Renal cortex interstitium (tissue), 15 donors: ENCODE measurements at places on chromosomes 12 and 14. TPM values are rescaled to one million over a fixed set of nuclear protein-coding genes. Genes with fewer than 3 reads are reported as not detected.

DNA sequence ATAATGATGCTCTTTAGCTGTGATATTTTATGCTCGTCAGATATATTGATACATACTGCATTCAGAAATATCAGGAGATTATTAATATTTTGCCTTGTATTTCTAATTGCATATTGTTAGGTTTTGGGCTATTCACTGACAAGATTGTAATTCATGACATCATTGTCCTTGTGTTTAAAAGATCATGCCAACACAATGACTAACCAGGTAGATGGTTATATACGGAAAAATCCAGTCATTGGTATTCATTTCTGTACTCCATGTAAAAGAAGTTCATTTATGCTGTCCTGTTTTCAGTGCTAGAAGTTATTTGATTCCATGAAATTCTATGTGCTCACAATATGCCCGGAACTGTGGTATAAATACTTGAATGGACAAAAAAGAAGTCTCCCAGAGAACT is 107.5 kb downstream of the KITLG start:
- DNase-seq, result no peak

DNA sequence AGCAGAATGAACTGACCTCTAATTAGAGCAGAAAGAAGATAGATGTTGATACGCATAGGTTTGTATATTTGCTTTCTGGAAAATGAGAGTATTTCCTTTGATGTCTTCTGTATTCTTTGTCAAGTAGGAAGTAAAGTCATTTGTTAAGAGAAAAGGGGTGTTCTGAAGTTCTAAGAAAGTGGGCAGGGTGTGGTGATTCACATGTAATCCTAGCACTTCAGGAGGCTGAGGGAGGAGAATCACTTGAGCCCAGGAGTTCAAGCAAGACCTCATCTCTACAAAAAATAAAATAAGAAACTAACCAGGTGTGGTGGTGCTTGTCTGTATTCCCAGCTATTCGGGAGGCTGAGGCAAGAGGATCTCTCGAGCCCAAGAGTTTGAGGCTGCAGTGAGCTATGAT is 2.8 kb downstream of the RHNO1 start:
- DNase-seq, result no peak

DNA sequence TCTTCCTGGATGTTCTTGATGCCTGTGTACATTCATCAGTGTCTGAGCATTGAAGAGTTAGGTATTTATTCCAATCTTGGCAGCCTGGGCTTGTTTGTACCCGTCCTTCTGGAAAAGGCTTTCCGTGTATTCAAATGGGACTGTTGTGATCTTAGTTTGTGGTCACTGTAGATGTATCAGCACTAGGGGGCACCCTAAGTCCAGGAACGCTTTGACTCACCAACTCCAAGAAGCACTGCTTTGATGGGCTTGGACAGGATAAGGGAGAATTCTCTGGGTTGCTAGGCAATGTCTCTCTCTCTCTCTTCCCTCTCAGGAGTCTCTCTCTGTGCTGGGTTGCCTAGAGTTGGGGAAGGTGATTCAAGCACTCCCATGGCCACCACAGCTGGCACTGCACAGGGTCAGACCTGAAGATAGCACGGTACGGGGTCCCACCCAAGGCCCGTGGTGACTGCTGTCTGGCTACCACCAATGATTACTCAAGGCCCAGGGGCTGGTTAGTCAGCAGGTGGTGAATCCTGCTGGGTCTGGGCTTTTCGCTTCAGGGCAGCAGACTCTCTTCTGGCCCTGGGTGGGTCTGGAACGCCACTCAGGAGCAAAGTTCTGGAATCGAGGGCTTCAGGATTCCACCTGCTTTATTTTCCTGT is 211.1 kb upstream of the RGS6 start:
- no peak for DNase-seq

- no peak for DNase-seq
Observed at GRCh38 chr12:64160711-64161060, 61.4 kb downstream of the KICS2 start.

DNA sequence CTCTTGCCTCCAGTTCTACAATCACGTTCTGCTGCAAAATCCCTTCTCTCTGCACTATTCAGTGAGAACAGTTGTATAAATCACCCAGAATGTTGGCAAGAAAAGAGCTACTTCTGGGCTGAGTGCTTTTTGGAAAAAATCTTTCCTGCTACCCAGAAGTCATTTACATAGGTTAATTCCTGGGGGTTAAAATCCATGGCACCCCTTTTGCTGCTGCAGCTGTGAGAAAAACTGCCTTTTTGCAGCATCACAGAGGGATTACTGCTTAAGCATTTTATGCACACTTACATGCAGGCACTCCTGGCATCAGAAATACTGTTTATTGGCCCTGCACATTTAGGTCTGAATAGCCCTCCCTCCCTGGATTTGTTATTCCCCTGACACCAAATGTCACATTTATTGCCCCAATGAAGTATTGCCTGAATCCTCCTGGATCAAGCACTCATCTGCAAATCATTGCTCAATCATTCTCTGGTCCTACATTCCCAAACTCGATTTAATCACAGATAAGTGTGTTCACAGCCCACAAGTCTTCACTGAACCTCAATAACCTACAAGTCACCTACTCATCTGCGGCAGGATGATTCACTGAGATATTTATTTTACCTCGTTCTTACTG is 43.1 kb upstream of the CCDC196 start:
- no peak for DNase-seq

The AICDA gene
- polyA plus RNA-seq, result 0.55 TPM

GRCh38 chr14:104169005-104169698 is 30.8 kb downstream of the KIF26A start:
- DNase-seq, result no peak

The DBX2 gene
- not detected for polyA plus RNA-seq

The B3GNT4 gene
- 5.2 TPM for polyA plus RNA-seq

The GALNT9 gene
- polyA plus RNA-seq, result 7.3 TPM

- DNase-seq, result no peak
Observed at GRCh38 chr14:55099756-55100155, 29.3 kb upstream of the LGALS3 start.

DNA sequence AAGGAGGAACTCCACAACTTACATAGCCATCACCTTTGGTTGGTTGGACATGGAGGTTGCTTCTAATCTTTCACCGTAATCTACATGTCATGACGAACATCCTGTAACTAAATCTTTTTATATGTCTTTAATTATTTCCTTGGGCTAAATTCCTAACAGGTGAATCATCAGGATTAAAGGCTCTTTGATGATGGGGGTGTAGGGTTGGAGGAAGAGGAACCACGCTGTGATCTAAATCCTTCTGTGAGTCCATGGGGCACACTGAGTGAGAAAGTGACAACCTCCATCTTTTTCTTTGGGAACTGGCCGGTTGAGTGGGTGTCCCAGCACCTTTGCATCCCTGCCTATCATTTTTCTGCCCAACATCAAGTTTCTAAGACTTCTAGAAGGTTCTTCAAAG is 31.1 kb upstream of the MAP1LC3B2 start:
- no peak for DNase-seq

GRCh38 chr12:100359248-100359647 is 2.4 kb downstream of the SLC17A8 start:
- DNase-seq, result no peak
